ENCODE measurements at places on chromosomes 12 and 14.
A peak's percentile ranks its signal among the peaks of the same experiment; 100 is the strongest.

DNA sequence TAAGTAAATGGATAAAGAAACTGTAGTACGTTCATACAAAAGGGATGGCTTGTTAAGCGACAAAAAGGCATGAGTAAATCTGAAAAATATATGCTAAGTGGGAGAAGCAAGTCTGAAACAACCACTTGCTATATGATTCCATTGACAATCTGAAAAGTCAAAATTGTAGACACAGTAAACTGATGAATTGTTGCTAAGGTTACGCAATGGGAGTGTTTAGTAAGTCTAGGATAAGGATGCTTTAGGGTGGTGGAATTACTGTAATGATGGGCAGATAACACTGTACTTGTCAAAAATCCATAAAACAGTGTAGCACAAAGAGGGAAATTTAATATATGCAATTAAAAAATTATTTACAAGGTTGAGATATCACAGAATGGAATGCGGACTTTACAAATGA, 984.9 kb downstream of the FSCB start:
- no peaks in the 10 kb centered on the region for H3K27me3 ChIP-seq
- H3K27ac ChIP-seq: no peak overlapping the region
- H3K36me3 ChIP-seq: no peaks in the 10 kb centered on the region
- no peak for DNase-seq

- peak overlapping the region; percentile 28 for H3K4me3 ChIP-seq
- H3K36me3 ChIP-seq: no peaks in the 10 kb centered on the region
- H3K27me3 ChIP-seq: peaks cover 36% of the 10 kb centered on the region
- H3K27ac ChIP-seq: no peak overlapping the region
- no peak for DNase-seq
These were observed 751 bp upstream of the HRK start for GRCh38 chr12:116881877-116882507.

DNA sequence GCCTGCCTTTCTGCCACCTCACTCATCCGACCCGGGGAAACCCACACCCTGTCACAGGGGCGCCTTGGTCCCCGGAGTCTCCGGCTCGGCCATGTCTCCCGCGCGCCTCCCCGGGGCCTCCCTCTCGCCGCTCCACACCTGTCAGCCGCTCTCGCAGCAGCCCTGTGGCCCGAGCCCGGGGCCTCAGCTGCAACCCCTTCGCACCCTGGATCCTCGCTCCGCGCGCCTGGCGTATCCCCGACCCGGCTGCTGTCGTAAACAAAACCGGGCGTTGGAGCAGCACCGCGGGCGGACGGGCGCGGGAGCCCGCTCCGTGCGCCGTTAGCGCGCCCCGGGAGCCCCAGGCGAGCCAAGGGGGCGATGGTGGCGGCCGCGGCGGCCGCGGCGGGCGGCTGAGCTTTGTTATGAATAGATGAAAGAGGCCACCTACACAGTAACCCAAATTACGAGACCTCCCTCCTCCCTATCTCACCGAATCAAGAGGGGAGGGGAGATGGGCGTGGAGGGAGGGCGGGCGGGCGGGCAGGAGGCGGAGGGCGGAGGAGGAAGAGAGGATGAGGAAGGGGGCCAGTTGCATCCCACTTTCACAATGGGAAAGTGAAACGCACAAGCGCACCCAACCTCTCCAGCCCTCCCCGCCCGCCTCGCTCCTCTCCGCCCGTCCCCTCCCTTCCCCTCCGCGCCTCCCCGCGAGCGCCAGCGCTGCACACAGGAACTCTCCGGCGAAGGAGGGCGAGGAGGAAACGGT, at the start of gene PLXNC1:
TSS of gene PLXNC1 (plus strand) at position 587 of the 748 bp plus-strand sequence. CDS start 395 bp downstream, outside the sequence.
- peaks cover 14% of the 10 kb centered on the region for H3K4me1 ChIP-seq
- peak; percentile 56 for DNase-seq
- no peaks in the 10 kb centered on the region for H3K36me3 ChIP-seq
- peak within 1 kb of the TSS; percentile 42 for H3K27ac ChIP-seq

- no peaks in the 10 kb centered on the region for H3K27me3 ChIP-seq
- H3K36me3 ChIP-seq: no peaks in the 10 kb centered on the region
- H3K4me3 ChIP-seq: no peak overlapping the region
- H3K4me1 ChIP-seq: no peaks in the 10 kb centered on the region
- no peak for DNase-seq
These were observed 492.2 kb downstream of the APAF1 start for GRCh38 chr12:99137124-99137855.

- no peaks in the 10 kb centered on the region for H3K36me3 ChIP-seq
- H3K4me3 ChIP-seq: no peak overlapping the region
- no peak for DNase-seq
- H3K27ac ChIP-seq: no peak overlapping the region
These were observed 33.5 kb downstream of the DYRK2 start for GRCh38 chr12:67681941-67682620.

GRCh38 chr12:49349266-49349665, 2.6 kb downstream of the DNAJC22 start:
- DNase-seq: no peak
- H3K27ac ChIP-seq: no peak overlapping the region
- peaks cover 35% of the 10 kb centered on the region for H3K4me1 ChIP-seq
- H3K36me3 ChIP-seq: no peaks in the 10 kb centered on the region
- peaks cover 55% of the 10 kb centered on the region for H3K27me3 ChIP-seq

DNA sequence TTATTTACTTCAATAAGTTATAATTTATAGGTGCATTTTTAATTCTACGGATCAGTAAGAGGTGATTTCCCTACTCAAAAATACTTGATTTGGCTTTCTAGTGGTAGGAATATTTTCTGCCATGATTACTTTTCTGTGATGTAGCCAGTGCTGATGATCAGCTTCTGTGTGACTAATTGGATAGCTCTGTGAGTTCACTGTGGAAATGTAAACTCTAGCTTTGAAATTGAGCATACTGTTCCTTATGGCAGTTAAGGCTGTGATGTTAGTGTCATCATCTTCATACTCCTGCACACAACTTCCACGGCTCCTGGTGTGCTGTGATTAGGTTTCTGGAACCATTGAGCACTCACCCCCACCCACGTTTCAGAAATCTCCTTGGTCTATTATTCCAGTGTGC, 48.2 kb downstream of the PLEKHA5 start:
- H3K4me1 ChIP-seq: no peaks in the 10 kb centered on the region
- H3K27me3 ChIP-seq: no peaks in the 10 kb centered on the region
- no peaks in the 10 kb centered on the region for H3K36me3 ChIP-seq
- DNase-seq: no peak

- H3K4me3 ChIP-seq: no peak overlapping the region
- no peaks in the 10 kb centered on the region for H3K36me3 ChIP-seq
- DNase-seq: no peak
- H3K27me3 ChIP-seq: no peaks in the 10 kb centered on the region
These were observed 238.2 kb upstream of the FLRT2 start for GRCh38 chr14:85291731-85292130.

DNA sequence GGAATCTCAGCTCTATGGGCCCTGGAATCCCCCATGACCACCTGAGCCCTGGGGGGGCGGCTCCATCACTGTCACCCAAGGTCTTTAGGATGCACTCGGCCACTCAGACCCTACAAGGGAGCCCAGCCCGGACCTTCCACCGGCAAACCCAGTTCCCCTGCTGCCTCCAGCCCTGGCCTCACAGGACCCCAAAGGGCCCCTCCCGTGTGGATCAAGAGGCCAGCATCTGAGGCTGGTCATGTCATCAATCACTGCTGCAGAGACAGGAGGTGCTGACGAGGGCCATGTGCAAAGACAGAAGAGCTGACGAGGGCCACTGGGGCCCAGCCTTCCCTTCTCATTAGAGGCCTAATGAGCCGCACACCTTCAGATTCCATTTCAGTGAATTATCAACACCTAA, 39.0 kb upstream of the SFSWAP start:
- no peak overlapping the region for H3K4me3 ChIP-seq
- no peak overlapping the region for H3K27ac ChIP-seq
- H3K27me3 ChIP-seq: no peaks in the 10 kb centered on the region
- H3K36me3 ChIP-seq: no peaks in the 10 kb centered on the region
- H3K4me1 ChIP-seq: no peaks in the 10 kb centered on the region

DNA sequence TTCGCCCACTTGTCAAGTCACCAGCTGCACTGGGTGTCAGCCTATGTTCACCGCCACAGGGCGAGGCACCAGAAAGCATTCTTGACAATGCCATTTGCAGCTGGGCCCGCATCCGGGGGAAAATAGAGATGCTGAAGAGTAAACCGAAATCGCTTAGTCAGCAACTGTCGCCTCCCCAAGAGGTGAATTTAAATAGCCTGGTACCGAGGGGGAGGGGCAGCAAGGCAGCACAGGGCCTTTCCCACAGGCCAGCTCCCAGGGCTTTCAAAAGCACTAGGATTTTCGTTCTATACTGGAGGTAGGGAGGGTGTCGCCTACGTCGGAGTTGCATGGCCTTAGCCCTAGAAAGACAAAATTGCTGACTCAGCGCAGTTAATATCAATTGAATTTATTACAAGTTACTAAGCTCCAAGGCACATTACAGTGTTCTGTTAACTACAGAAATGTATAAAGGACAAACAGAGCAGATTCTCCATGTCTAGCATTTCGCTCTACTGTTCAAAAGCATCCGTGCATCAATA, 4.3 kb downstream of the IRF2BPL start:
- peak overlapping the region; percentile 58 for H3K27ac ChIP-seq
- H3K36me3 ChIP-seq: peaks cover 8% of the 10 kb centered on the region

DNA sequence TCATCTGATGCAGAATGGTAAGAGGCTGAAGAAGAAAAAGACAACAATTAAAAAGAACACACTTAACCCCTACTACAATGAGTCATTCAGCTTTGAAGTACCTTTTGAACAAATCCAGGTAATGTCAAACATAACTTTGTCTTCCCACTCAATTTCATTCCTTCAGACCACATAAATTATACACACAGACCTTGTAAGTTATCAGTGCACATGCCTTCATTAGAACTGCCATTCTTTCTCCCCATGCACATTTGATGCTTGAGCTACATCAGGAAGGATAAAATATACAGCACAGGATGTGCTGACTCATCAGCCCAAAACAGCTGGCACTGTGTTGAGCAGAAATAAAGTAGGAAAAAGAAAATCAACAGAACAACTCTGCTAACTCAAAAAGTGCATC, 246.7 kb downstream of the PAWR start:
- H3K27ac ChIP-seq: no peak overlapping the region
- H3K4me3 ChIP-seq: no peak overlapping the region
- H3K36me3 ChIP-seq: no peaks in the 10 kb centered on the region
- no peak for DNase-seq

- H3K4me3 ChIP-seq: no peak overlapping the region
- no peak for DNase-seq
These were observed 236.0 kb downstream of the BCL11B start for GRCh38 chr14:99035712-99036610.

DNA sequence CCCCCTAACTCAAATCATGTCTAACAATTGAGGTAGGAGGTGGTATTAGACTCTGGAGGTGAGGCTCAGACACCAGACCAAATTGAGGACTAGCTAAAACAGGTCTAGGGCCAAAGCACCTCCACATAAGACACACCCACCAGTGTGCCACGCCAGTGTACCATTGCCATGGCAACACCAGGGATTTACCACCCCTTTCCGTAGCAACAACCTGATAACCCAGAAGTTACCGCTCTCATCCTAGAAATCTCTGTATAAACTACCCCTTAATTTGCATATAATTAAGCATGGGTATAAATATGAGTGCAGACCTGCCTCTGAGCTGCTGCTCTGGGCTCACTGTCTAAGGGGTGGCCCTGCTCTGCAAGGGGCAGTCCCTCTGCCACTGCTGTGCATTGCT, 57.4 kb upstream of the PPP2R5C start:
- no peaks in the 10 kb centered on the region for H3K27me3 ChIP-seq
- peaks cover 32% of the 10 kb centered on the region for H3K4me1 ChIP-seq
- no peaks in the 10 kb centered on the region for H3K36me3 ChIP-seq
- H3K4me3 ChIP-seq: no peak overlapping the region

DNA sequence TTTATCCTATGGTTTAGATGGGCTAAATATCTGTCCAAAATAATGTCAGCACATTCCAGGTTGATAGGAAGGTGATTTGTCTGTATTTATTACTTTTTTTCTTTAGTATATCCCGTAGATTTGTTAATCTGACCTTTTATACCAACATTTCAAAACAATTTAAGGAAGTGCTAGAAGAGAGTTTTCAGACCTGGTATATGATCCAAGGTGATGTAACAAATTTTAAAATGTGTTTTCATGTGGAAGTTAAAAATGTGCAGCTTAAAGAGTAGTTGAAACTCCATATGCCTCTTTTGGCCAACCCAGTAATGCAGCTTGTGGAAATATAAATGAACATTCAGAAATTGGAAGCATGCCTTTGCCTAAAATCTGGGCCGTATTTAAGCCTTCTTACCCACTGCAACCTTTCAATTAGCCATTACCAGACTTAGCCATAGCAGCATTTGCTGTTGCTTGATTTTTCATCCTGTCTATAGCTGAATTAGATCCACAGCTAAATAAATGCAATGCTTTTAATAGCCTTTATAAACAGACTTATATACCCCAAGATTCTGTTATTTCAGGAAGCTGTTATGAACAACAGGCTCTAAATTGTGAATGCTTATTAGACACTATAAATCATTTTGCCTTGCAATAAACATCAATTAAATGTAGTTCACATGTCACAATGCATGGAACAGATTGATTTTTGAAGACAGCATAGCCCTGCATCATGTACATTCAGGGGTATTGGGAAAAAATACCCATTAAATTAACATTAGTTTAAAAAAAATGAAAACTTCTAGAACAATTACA, 271.2 kb downstream of the PDZRN4 start:
- no peak overlapping the region for H3K27ac ChIP-seq
- H3K4me1 ChIP-seq: no peaks in the 10 kb centered on the region
- H3K27me3 ChIP-seq: no peaks in the 10 kb centered on the region

DNA sequence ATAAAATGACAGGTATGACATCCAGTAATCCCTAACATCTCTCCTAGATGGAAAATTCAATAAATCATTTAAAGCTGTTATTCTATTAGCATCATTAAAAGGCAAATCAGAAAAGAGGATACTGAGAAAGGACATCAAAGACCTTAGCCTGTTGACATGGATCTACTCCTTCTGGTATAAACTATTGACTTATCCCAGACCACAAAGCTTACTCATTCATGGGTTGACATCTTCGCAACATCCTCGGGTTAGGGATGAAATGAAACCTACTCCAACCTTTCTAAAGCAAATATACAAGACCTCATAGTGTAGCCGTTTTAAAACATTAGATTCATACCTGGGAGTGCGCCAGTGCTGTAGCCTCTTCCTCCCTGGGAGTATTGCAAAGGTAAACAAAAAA, 191.5 kb upstream of the BTG1 start:
- no peak for DNase-seq
- no peaks in the 10 kb centered on the region for H3K36me3 ChIP-seq
- no peak overlapping the region for H3K27ac ChIP-seq
- no peaks in the 10 kb centered on the region for H3K27me3 ChIP-seq

- no peaks in the 10 kb centered on the region for H3K27me3 ChIP-seq
- H3K4me3 ChIP-seq: no peak overlapping the region
- peaks cover 3% of the 10 kb centered on the region for H3K4me1 ChIP-seq
- DNase-seq: no peak
These were observed 82.0 kb upstream of the WSCD2 start for GRCh38 chr12:108047071-108047550.

DNA sequence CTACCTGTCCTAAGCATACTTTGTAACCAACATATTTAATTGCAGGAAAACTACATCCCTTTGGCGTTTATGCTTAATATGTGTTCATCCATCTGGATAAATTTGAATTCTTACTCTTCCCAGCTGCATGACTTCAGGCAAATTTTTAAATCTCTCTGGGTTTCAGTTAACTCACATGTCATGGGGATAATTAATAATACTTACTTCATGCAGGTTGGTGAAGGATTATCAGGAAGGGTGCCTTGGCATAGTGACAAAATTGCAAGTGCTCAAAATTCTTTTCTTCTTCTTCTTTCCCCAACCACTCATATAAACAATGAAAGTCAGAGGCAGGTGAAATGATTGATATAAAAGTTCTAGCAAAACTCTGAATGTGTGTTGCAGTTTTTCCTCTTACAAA, 15.9 kb downstream of the SYT10 start:
- no peak overlapping the region for H3K4me3 ChIP-seq
- no peaks in the 10 kb centered on the region for H3K27me3 ChIP-seq
- no peaks in the 10 kb centered on the region for H3K4me1 ChIP-seq
- H3K36me3 ChIP-seq: no peaks in the 10 kb centered on the region
- no peak for DNase-seq

Data from effector memory CD4-positive, alpha-beta T cell (primary cell).